ENCODE measurements at places on chromosomes 7 and 10.

GRCh38 chr10:52864201-52865106 is 91.9 kb upstream of the MBL2 start:
- no peak for DNase-seq

DNA sequence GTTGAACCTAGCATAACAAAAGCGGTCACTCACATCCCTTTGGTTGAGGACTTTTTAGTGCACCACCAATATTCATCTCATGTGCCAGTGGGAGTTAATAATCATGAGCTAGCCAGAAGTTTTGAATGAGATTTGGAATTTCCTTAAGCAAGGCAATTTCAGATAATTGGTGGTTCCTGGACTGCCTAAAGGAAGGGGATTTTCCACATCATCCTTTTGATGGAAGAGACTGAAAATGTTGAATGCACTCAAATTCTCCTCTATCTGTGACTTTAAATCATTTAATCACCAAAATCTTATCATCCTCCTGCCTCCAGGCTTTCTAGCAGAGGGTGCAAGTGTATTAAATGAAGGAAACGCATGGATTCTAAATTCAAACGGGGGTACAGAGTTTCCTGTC is 260.7 kb downstream of the CCDC3 start:
- DNase-seq: no peak

- no peak for DNase-seq
Measured at GRCh38 chr7:26006426-26006825, 145.6 kb upstream of the NFE2L3 start.

- no peak for DNase-seq
Measured at GRCh38 chr7:132066761-132067171, 509.5 kb downstream of the PLXNA4 start.

GRCh38 chr7:77327067-77327931 is 88.8 kb downstream of the GSAP start:
- DNase-seq: no peak

- no peak for DNase-seq
Measured at GRCh38 chr10:63206997-63207811, 74.1 kb downstream of the NRBF2 start.

DNA sequence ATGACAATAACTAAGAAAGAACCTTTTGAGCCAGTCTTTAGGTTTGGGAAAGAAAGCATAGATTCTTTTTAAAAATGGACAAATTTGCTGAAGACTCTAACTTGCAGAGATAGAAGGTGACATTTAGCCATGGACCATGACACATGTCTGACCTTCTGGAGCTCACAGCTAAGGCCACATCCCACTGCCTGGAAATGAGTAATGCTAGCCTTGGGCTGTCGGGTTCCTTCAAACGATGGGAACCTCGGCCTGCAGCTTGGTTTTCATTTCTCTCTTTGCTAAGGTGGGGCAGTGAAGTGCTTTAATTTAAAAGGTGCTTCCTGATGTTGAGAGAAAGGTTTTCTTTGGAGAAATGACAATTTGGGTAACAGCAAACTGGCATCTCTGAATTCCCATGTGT is 223.2 kb downstream of the FANK1 start:
- DNase-seq: no peak

DNA sequence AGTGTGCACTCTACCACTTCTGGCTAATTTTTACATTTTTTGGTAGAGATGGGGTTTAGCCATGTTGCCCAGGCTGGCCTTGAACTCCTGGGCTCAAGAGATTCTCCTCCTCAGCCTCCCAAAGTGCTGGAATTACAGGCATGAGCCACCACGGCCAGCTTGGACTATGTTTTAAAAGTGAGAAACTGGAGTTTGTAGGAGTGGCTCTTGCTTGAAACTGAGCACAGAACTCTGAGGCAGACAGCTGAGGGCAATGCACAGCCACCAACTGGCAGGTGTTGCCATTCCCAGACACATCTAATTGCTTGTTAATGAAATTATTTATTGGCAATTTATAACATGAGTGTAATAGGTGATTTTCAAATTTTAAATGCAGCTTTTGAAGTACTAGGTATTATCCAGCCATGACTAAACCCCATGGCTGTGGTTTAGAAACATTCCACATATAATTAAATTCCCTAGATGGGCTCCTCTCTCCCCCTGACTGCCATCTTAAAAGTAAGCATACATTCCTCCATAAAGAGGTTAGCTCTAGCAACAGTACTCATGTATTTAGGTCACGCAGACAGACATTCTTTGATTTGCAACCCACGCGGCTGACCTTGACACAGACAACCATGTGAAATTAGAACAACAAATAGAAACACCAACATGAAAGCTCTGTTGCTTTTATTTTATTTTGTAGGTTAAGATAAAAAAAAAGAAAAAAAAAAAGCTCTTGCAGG is 19.8 kb downstream of the PANK1 start:
- no peak for DNase-seq

GRCh38 chr10:133378251-133379096 is 588 bp upstream of the PAOX start:
- no peak for DNase-seq

DNA sequence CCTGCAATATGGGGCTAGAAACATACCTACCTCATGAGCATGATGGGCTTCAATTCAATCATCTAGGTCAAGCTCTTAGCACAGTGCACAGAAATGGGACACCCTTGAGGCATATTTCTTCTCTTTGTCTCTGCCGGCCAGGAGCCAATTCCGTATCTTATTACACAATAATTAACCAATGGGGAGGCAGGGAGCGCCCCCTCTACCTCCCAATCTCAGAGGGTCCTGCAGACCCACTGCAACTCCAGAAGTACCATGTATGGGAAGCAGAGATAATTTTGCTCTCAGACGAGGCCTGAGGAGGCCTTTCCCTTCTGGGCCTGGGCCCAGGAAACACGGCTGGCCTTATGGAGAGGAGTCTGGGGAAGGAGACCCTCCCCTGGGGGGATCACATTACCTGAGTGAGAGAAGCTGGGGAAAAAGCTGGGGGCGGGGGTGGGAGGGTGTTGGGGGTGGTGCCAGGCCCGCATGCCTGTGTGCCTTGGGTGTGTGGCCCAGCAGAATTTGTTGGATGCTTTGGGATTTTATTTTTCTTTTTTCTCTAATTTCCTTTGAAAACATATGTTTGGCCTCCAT is 155.5 kb downstream of the UBE2H start:
- no peak for DNase-seq

DNA sequence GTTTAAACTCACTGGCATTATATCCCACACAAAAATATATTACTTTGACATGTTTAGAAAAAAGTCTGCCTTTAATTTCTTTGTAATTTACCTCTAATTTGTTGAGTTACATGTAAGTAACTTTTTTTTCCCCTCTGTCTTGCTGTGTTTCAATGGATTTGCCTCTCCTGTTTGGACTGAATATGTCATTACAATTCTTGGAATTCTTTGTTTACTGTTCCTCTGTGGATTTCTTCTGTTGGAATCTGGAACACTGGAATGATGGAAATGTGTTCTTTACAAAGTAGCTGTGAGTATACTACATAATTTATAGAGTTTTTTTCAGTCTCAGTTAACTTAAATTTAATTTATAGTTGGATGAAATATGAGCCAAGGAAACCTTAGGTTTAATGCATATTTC is 30.4 kb downstream of the SEPTIN7 start:
- no peak for DNase-seq

GRCh38 chr7:22723181-22723601 is 3.8 kb upstream of the IL6 start:
- peak; percentile 33 for DNase-seq

- DNase-seq: no peak
Measured at GRCh38 chr7:115914951-115915350, 115.6 kb downstream of the TFEC start.

DNA sequence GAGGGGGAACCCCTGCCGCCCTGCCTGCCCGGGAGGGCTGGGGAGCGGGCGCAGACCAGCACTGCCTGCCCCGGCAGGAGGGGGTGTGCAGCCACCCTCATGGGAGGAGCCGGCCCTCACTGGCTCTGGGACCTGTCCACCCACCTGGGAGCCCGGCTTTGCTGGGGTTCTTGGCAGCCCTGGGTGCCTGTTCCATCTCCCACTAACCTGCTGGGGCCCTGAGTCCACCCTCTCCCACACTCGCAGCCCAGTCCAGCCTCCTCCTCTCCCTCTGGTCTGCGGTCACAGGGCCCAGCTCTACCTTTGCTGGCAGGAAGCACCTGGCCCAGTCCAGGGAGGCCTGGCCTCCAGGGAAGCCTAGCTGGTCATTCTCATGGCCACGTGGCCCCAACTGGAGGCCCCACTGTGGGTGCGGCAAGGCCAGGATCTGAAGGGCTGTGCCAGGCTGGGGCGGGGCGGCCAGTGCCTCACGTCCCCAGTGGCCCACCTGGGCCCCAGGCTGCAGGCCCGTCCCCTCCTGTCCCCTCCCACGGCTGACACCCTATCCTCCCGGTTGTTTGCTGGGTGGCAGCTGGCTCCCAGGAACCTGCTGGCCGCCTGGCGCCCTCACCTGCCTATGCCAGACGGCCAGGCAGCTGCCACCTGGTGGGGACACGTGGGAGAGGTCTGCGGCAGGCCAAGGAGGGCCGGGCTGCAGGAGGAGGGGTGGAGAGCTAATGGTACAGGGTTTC is at the start of gene TMEM184A:
TSS of gene TMEM184A (minus strand) at position 393 of the 731 bp plus-strand sequence. CDS start 721 bp downstream, outside the sequence.
- DNase-seq: peak; percentile 79

DNA sequence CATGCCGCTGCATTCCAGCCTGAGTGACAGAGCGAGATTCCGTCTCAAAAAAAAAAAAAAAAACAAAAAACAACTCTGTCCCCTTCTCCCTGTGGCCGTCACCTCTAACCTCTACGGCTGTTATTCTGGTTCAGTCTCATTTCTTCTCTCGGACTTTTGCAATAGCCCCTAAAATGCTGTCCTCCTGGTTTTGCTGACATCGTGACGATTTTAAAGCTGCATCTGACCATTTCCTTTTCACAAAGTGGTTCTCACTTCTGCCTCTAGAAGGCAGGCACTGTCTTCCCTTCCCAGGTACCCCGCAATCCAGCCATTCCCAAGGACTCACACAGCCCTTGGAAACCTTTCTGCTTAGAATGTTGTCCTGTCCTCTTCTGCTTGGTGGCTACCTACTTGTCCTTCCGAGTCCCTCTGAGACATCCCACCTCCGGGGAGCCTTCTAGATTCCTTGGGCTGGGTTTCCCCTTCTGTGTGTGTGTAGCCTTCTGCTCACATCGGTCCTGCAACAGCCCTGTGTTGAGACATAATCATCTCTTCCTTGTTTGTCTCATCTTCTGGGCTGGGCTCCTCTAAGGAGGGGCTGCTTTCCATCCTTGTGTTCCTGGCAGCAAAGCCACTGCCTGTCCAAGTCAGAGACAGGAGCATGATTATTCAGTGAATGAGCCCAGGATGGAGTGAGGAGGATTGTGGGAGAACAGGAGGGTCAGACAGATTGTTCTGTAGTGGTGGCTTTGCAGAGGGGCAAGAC is 83.1 kb downstream of the GRK5 start:
- no peak for DNase-seq

- DNase-seq: no peak
Measured at GRCh38 chr7:28955356-28955717, 2.8 kb downstream of the TRIL start.

DNA sequence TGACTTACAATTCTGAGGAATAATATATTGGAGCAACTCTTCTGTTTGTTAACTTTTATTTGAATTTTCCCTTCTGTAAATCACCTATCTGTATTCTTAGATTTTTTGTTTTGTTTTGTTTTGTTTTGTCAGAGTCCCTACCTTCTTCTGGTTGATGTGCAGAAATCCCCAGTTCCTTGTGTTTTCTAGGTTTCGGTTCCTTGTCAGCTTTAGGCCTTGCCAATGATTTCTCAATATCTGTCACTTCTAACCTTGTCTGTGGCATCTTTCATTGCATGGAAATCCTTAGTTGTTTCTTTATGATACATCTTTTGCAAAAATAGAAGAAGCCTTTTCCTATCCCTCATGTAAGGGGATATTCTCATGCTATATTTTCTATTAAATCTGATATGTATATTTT is 21.7 kb upstream of the ST8SIA6 start:
- no peak for DNase-seq

- no peak for DNase-seq
Measured at GRCh38 chr7:80563561-80564327, 51.9 kb upstream of the GNAT3 start.

GRCh38 chr10:11379771-11380170 is 231.7 kb downstream of the USP6NL start:
- no peak for DNase-seq

- no peak for DNase-seq
Measured at GRCh38 chr7:2490181-2490651, 14.0 kb upstream of the GRIFIN start.

Data from NAMALWA (cell line).